ENCODE measurements at places on chromosomes 11 and 22.

DNA sequence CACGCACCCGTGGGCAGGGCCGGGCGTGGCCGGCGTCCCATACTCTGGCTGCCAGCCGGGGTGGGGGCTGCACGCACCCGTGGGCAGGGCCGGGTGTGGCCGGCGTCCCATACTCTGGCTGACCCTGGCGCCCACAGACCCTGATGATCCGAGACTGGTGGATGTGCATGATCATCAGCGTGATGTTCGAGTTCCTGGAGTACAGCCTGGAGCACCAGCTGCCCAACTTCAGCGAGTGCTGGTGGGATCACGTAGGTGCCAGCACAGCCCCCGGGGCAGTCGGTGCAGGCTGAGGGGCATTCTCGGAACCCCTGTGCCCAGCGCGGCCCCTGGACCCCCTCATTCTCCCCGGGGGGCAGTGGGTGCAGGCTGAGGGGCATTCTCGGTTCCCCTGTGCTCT is 19.0 kb downstream of the RNH1 start:
- DNase-seq: no peak

DNA sequence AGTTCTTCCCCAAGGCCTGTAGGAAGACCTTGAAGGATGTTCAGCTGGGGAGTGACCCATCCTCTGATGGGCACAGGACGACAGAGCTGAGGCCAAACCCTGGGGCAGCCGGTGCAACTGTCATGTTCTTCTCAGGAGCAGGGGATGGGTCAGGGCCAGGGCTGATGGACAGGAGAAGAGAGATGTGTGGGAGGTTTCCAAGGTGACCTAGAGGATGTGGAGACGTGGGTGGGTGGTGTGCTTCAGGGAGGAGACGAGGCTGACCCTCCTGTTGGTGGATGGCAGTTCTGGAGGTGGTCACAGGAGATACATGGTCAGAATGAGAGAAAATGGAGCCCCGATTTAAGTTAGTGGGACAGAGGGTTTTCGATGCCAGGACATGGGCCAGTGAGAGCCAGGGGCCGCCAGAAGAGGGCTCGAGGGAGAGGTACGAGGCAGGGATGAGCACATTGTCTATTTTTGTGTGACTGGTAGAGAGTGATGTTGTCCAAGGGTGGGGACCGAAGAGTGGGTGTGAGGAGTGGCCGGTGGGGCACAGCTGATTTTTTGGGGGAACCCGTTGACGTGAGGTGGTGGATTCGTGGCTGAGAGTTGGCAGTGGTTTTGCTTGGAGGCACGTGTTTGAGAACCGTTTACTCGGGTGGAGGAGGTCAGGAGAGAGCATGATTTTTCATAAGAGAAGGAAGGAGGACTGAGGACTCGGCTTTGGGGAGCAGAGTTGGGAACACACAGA is 14.6 kb downstream of the TBC1D22A start:
- peak; percentile 67 for DNase-seq

DNA sequence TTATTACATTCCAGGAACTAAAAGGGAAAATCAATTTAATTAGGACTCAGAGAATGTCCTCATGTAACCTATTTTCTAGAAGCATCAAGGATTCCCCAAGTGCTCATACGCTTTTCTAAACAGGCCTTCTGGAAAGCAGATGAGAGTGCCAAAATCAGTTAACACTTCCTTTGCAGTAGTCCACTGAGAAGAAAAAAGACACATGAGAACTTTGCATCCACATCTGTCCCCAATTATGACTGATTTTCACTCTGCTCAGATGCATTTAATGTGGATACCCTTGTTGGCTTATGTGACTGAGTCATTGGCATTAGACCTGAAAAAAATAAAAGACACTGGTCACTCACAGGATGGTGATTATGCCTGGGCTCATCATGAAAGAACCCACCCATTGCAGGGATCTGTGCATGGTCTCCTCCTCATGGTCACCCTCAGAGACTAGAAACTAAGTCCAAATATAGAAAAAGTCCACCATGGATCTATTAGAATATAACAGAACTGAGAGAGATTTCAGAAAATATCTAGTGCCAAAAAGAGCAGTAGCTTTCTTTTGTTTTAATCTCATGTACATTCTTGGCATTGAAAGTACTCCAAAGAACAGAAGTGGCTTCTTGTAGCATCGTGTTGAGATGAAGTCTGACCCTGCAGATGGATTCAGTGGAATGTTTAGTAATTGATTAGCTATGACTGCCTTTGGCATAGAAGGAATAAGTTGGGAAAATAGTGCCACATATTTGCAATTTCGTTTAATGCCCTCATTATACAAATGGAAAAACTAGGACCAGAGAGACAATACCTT is 48.8 kb upstream of the FIBIN start:
- DNase-seq: no peak

DNA sequence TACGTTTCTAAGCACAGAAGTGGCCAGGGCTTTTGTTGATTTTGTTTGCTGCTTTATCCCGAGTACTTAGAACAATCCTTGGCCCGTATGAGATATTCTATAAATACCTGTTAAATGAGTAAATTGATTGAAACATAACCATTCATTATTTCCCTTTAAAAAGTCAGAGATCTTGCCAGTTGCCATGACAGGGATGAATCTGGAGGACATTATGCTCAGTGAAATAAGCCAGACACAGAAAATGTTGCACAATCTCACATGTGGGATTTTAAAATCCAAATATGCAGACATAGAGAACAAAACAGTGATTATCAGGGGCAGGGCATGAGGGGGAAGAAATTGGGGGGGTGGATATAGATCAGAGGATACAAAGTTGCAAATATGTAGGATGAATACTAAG is 1240.1 kb downstream of the LRRC4C start:
- no peak for DNase-seq

GRCh38 chr11:82864268-82864667 is 36.0 kb downstream of the PRCP start:
- peak; percentile 74 for DNase-seq

DNA sequence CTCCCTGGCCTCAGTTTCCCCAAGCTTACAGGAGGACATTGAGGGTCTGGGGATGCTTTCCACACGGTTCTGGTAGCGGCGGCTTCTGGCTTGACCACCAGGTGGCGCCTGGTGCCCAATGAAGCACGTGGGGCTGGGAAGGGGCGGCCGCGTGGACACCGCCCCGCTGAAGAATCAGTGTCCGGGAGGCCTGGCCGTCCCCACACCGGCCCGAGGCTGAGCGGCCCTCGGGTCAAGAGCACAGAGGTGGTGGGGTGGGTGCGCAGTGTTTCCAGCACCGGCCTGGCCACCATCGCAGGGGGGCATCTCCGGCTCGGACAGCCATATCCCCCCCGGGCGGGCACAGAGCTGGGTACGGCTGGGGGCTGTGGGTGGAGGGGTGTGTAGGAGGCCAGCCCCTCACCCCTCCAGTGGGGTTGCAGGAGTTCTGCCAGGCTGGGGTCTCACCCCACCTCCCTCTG is 27.8 kb upstream of the PPARA start:
- peak; percentile 93 for DNase-seq

- DNase-seq: peak; percentile 76
Measured at GRCh38 chr11:73152086-73152853, 10.2 kb upstream of the FCHSD2 start.

- peak; percentile 67 for DNase-seq
Measured at GRCh38 chr22:35154937-35155387, 89.0 kb downstream of the ISX start.

- peak; percentile 84 for DNase-seq
Measured at GRCh38 chr22:40036591-40037225, 42.0 kb downstream of the FAM83F start.

DNA sequence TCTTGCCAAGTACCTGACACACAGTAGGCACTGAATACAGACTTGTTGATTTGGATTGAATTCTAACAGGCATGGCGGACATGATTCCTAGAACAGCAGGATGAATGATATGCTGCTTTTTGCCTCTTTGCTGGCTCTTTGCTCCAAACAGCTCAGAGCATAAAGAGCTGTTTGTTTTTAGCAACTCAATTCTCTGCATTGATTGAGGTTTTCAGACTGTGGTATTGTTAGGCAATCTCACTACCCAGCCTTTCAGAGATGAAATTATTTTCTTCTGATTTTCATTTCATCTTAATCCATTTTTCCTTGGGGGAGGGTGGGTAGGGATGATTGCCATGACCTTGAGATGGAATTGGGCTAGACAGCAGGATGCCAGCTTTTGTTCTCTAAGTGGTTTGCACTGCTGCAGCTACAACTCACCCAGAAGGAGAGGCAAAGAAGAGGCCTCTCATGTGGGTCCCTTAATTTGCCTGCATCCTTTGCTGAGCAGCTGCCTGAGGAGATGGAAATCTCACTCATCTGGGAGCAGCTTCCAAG is 20.5 kb downstream of the COA4 start:
- no peak for DNase-seq

DNA sequence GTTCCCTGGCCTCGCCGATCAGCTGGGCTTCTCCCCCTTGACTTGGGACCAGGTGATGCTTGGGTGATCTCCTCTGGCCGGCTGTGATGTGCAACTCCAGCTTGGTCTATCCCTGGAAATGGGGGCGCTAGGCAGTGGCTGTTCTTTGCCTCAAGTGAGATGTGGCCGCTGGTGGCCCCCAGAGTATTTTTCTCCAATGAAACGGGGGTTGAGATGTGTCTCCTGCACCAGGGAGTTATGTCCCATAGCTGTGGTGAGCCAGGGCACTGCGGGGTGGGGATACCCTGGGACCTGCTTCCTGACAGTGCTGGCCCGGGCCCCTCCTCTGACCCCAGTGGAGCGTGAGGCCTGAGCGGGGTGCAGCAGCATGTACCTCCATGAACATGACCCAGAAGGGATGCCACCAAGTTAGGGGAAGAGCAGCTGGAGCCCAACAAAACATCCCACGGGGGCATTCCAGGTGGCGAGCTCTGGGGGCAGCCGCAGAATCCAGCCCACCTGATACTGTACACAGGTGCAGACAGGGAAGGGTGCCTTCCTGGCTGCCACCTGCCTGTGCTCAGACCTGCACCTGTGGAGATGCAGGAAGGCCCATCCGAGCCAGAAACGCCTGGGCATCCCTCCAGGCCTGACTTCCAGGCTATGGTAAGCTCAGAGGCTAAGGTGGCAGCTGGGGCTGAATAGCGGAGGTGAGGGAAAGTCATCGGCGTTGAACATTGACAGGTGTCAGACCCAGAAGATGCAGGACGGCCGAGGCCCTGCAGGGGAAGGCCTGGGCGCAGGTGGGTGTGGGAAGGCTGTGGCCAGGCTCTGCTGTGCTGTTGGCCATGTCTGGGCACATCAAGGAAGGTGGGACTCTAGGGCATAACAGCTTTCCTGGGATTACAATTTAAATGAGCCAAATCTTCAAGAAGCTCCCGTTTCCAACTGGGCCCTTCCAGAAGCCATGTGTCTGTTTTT is 97.3 kb downstream of the CTTN start:
- peak; percentile 63 for DNase-seq

GRCh38 chr22:41982865-41983264 is 13.6 kb downstream of the SEPTIN3 start:
- no peak for DNase-seq
